ENCODE measurements at places on chromosomes 7 and 10.

- DNase-seq, result peak; percentile 27
Observed at GRCh38 chr7:39592586-39592985, 26.4 kb downstream of the YAE1 start.

DNA sequence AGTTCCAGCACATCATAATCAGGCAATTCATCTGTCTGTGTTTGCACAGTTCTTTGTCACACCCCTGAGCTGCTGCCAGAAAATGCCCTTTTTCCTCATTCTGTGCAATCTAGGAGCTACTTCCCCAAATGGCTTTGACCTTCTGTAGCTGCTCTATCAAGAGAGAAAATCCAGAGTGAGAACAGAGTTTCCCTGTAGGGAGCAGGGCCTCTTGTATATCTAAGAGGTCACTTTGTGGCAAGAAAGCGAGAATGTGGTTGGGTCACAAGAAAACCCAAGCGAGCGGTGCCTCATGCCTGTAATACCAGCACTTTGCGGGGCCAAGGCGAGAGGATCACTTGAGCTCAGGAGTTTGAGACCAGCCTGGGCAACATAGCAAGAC is 24.3 kb downstream of the SLC29A3 start:
- DNase-seq, result no peak

- no peak for DNase-seq
Observed at GRCh38 chr7:121302214-121302745, 26.5 kb upstream of the WNT16 start.

DNA sequence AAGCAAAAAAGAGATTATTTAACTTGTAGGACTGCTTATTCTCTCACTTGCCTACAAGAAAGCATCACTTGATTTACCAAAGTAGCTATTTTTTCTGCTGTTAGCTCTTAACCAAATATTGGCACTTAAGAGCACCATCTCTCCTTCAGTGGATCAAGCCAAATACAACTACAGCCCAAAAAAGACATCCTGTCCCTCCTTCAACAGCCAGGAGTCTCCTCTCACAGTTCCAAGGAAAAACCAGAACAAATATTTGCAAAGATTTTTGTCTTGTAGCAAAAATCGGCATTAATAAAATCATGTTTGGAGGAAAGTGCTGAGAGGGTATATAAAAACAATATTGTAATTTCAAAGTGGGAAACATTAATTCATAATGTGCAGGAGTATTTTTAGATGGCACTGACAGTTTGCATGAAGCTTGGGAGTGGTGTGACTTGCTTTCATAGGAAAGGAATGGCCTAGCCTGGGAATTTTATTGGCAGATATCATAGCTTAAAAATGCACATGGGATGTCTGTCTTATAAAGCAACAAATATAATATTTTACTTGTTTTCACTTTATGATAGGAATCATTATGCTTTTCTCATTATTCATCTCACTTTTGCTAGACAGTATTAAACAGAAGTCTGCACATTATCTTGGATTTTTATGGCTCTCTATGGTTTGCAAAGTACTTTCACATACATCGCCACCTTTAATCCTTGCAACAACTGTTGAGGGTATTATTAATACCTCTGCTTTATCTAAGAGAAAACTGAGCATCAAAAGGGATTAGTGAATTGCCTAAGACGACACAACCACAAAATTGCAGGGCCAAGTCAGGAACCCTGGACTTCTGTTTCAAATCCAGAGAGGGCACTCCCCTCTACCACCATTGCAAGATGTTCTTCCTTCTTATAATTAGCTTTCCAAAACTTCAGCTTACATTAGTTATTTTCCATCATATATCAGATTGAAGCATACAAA is 103.5 kb downstream of the AGMO start:
- DNase-seq, result no peak

DNA sequence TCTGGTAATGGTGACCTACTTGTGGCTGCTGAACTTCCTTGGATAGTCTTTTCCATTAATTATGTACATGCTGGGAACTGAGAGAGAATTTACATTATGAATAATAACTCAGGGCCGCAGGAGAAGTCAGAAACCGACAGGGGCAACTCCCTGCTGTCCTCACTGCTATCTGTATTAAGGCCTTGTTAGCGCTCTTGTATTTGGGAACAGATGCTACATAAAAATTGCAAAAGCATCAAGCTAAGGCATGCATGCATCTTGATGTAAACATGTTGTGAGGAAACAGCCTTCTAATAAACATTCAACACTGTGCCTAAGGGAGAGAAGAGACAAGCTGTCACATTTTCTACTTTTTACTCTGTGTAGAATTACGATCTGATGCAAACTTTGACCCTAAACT is 158.4 kb downstream of the PARD3 start:
- no peak for DNase-seq

GRCh38 chr10:3213758-3214515 is 41.4 kb upstream of the PITRM1 start:
- DNase-seq, result no peak

DNA sequence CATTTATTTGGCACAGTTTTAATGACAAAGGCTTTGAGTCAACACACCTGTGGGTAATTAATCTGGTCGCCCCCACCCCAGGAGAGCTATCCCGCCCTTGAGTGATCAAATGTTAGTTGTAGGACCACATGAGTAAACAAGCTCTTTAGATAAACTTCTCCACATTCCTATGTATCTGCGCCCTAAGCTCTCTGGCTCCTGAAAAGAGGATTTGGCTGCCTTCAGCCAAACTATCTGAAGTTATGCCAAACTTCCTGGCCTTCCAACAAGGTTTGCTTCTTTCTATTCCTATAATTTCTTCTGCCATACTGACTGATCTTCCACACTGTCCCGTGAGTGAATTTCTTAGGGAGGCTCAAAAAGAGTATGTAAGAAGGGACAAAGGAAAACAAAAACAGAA is 134.2 kb downstream of the RALA start:
- DNase-seq, result no peak

DNA sequence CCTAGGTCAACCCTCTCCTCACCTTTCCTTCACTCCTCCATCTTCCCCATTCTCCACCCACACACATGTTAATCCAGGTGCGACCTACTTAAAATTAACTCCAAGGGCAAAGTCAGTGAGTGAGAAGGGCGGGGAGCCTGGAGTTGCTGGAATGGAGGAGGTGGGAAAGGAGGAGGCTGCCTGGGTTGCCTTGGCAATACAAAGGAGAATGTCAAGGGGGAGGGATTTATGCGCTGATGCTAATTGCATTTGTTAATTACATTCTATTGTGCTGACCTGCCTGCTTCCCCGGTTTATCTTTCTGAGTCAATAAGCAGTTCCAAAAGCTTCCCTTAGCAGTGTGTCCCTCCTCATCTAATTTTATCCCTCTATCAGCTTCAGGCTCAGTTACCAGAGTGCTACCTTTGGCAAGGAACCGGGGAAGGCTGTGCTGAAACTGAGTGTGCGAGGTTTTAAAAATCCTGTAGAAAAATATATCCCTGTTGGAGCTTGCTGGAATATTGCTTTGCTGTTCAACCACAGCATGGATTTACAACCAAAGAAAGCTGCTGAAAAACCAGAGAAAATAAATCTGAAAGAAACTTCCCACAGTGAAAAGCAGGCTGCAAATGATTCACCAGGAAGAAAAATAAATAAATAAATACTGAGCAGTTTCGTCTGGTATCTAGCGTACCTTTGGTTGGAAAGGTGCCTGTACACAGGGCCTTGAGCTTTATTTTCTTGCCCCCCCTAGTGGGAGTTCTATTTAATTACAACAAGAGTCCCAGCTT is 113.2 kb upstream of the DGKB start:
- DNase-seq, result peak; percentile 55

DNA sequence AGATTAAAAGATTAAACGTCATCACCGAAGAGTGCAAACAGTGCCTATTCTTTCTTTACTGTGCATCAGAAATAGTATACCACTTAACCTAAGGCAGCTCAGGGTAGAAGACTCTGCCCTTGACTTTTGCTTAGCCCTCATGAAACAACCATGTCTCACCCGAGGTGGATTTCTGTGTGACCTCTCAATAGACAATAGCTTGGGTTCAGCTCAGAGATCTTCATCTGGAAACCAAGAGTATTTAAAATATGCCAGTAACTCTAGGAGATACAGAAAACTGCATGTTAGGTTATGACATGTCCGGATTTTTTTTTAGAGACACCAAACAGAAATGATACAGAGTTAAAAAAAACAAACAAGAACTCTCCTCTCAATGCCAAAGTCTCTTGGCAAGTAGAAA is 75.8 kb downstream of the JAZF1 start:
- DNase-seq, result no peak

GRCh38 chr10:92290076-92290836 is 622 bp downstream of the CPEB3 start:
- DNase-seq, result peak; percentile 8

DNA sequence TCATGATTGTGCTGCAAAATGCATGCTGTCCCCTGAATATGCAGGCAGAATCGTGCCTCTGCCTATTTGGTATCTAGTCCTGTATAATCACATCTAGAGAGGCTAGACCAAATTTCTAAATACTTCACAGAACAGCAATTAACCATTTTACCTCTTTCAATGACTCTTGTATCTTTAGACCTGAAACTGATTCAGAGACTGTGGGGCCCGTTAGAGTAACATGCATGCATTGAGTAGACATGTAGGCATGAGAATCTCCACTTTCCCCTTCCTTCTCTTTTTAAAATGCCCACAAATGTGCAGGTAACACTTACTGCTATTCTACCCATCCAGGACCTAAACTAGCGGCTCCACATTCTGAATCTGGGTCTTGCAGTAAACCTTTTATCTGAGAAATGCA is 8.8 kb downstream of the ZNF92 start:
- DNase-seq, result no peak
